ENCODE measurements at places on chromosomes 5 and 9. TPM values are rescaled to one million over a fixed set of nuclear protein-coding genes. Genes with fewer than 3 reads are reported as not detected.

DNA sequence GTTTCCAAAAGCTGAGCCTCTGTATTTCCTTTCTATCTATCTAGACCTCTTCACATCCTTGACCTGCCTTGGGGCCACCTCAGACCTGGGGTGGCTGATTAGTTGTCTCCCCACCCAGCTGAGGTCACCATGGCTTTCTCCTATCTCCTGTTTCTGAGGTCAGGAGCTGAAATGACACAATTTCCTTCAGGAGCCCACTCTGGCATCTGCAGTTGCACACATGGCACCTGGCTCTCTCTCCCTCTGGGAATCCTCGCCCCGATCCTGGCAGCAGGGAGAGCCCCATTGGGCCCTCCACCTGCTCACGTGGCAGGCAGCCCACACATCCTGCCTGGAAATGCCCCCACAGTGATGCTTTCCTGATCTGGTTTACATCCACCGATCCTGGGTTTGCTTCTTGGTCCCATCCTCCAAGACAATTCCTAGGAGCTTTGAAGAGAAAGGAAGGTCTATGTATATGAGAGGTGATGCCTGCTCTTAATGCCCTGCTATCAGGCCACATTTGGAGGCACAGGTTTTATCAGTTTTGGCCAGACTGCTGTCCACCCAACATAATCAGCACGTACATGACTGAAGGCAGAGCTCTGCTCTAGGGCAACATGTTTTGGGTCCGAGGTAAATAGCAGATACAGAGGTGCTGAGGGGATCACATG lies 53.7 kb downstream of the MARCHF3 start:
- H3K4me3 ChIP-seq, result no peak overlapping the region
- no peaks in the 10 kb centered on the region for H3K27me3 ChIP-seq
- DNase-seq, result no peak
- H3K4me1 ChIP-seq, result peaks cover 57% of the 10 kb centered on the region

Gene SLC36A2
- total RNA-seq, result not detected

DNA sequence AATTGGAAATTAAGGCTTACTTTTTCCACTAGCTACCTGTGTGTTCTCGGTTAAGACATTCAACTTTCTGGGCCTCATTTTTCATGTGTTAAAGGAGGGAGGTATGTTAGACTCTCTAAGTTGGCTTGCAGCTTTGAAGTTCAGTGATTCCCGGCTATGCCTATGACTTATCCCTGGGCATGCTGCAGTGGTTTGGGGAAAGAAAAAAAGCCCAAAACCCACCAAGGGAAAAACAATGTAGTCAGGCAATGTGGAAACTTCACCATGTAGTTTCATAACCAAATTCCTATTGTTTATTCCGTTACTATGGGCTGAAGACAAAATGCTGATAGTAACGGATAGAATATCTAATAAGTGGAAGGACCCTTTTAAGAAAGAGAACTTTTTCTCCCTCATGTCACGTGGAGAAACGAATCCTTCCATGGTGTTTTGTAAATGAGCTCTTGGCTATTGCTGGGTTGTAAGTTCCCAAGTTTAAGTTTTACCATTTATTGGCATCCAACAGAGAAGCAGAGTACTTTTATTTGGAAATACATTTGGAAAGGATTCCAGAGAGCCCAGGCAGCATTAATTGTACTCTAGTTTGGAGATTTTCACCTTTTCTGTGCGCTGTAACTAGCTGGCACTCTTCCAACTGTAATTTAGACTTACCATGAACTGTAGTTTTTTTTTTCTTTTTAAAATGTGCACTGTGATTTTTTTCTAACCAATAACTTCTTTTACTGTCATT lies 84.9 kb upstream of the MPDZ start:
- no peaks in the 10 kb centered on the region for H3K36me3 ChIP-seq
- no peak overlapping the region for H3K4me3 ChIP-seq
- H3K4me1 ChIP-seq, result no peaks in the 10 kb centered on the region
- no peak overlapping the region for H3K27ac ChIP-seq
- no peaks in the 10 kb centered on the region for H3K27me3 ChIP-seq

DNA sequence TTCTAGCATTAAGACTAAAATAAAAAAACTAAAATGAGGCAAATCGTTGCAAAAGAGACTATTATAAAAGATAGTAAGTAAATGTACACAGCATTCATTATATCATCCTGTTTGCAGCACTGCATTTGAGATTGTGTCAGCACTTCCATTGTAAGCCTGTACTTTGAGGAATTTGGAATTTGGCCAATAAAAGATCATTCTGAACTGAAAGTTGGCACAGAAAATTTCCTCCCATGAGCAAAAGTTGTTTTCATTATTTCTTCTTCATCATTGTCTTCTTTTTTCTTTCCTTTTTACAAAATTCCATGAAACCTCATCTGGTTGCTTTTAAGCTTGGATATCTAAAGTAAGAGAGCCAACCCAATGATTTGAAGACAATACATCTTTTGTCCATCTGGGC lies 199.3 kb upstream of the ADAMTSL1 start:
- H3K4me3 ChIP-seq, result no peak overlapping the region
- no peak for DNase-seq
- no peaks in the 10 kb centered on the region for H3K36me3 ChIP-seq
- no peaks in the 10 kb centered on the region for H3K27me3 ChIP-seq
- H3K27ac ChIP-seq, result no peak overlapping the region

DNA sequence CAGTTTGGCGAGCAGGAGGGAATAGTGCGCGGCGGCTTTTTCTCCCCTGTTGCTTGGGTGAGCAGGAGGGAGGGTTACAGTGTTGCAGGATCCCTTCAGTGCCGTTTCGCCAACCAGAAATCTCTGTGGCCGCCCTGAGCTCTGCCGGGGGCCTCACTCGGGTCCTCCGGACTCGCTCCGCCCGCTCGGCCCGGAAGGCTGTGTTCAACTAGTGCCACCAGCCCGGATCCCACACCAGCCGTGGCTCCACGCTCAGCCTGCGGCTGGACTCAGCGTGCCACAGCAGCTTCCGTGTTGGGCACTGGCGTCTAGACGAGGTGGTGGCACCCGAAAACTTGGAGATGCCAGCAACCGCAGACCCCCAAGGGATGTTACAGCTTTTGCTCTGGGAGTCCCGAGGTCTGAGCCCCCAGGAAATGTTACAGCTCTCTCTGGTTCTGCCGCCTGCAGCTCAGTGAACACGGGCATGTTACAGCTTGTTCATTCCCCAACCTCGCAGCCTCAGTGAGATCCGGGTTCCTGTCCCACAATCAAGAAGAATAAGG lies 16.0 kb upstream of the OR13C9 start:
- DNase-seq, result no peak
- no peaks in the 10 kb centered on the region for H3K4me1 ChIP-seq

Gene CNTNAP3
- 0.94 TPM for total RNA-seq

GRCh38 chr9:130871395-130872062 lies 25.1 kb downstream of the QRFP start:
- no peak overlapping the region for H3K4me3 ChIP-seq
- no peak for DNase-seq
- H3K27ac ChIP-seq, result no peak overlapping the region
- H3K36me3 ChIP-seq, result peaks cover 39% of the 10 kb centered on the region
- peaks cover 7% of the 10 kb centered on the region for H3K4me1 ChIP-seq

Gene TAF11L5
- total RNA-seq, result not detected

- no peaks in the 10 kb centered on the region for H3K27me3 ChIP-seq
- no peak for DNase-seq
- no peak overlapping the region for H3K4me3 ChIP-seq
- H3K36me3 ChIP-seq, result no peaks in the 10 kb centered on the region
- H3K4me1 ChIP-seq, result no peaks in the 10 kb centered on the region
Measured at GRCh38 chr5:88515068-88515467, 246.4 kb upstream of the TMEM161B start.

Gene ZDHHC12
- 28.5 TPM for total RNA-seq

DNA sequence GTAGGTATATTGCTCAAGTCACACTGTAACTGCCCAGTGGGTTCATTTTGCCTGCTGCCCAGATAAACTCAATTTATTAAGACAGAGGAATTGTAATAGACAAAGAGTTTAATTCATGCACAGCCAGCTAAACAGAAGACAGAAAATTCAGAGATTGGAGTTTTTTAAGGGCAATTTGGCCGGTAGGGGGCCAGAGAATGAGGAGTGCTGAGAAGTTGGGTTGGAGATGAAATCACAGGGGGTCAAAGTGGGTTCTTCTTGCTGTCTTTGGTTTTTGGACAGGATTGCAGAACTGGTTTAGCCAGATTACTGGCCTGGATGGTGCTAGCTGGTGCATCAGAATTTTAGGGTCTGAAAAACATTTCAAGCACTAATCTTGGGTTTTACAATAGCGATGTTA lies 20.7 kb upstream of the IL33 start:
- H3K4me3 ChIP-seq, result no peak overlapping the region
- H3K4me1 ChIP-seq, result no peaks in the 10 kb centered on the region
- DNase-seq, result no peak
- no peaks in the 10 kb centered on the region for H3K27me3 ChIP-seq
- no peaks in the 10 kb centered on the region for H3K36me3 ChIP-seq

- H3K4me1 ChIP-seq, result no peaks in the 10 kb centered on the region
- H3K36me3 ChIP-seq, result no peaks in the 10 kb centered on the region
- H3K27me3 ChIP-seq, result no peaks in the 10 kb centered on the region
- H3K4me3 ChIP-seq, result no peak overlapping the region
Measured at GRCh38 chr9:103242025-103242424, 246.9 kb downstream of the CYLC2 start.

DNA sequence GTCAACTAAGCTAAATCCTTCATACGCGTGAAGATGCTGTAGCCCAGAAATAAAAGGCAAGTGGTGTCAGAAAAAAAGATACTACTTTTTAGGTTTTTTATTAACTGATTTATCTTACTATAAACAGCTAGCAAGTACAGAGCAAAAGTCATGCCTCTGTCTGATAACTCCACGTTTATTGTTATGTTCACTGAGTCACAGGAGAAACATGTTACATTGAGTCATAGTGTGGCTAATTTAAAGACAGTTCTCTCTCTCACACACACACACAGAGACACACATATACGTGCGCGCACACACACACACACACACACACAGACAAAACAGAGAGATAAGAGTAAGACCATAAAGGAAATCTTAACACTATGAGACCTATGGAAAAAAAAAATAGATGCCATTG lies 770.0 kb upstream of the CDH10 start:
- H3K27me3 ChIP-seq, result no peaks in the 10 kb centered on the region
- no peak for DNase-seq
- no peak overlapping the region for H3K4me3 ChIP-seq
- H3K4me1 ChIP-seq, result no peaks in the 10 kb centered on the region

Gene SLC4A9
- not detected for total RNA-seq

GRCh38 chr5:57316798-57317327 lies 143.0 kb downstream of the GPBP1 start:
- no peaks in the 10 kb centered on the region for H3K27me3 ChIP-seq
- DNase-seq, result no peak
- no peak overlapping the region for H3K4me3 ChIP-seq
- H3K4me1 ChIP-seq, result no peaks in the 10 kb centered on the region

DNA sequence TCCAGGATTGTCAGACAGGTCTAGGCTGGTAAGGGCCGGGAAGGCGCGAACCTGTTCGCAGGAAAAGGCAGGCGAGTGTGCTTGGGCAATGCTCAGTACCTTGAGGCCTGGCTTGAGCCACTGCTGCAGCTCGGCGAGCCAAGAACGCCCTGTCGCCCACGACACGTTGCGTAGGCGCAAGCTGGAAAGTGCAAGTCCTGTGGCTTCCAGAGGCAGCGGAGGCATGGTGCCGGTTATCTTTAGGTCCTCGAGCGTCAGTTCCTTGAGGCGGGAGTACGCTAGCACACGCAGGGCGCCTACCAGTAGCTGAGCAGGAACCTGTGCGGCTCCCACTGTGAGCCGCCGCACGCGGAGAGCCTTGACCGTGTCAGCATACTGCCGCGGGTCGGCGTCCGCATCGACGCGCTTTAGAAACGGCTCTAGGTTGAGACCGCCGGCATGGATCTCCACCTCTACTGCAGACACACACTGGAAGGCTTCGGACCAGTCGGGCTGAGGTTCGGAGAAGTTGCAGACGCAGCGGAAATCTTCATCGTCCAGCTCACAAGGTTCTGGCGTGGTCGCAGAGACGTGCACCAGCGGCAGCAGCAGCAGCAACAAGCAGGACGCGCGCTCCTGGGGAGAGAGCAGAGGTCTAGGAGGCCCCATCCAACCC lies 482 bp downstream of the CD14 start:
- H3K36me3 ChIP-seq, result no peaks in the 10 kb centered on the region
- peaks cover 19% of the 10 kb centered on the region for H3K4me1 ChIP-seq
- no peaks in the 10 kb centered on the region for H3K27me3 ChIP-seq

DNA sequence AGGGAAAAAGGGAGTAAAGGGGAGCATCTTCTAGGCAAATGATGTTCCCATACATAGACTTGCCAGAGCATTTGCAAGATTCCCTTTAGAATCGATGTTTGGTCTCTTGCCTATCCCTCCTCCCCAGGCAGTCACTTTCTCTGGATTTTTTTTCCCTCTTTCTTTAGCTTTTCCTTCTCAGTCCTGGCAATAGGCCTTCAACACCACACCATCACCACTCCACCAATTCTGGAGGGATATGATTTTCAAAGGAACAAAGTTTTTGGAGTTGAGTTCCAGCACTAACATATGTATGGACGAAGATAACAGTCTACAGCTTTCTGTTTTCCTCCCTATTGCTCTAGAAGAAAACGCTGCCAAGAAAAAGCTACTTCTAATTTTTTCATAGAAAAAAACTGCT lies 377.4 kb downstream of the PDE4D start:
- H3K27me3 ChIP-seq, result no peaks in the 10 kb centered on the region
- DNase-seq, result no peak
- H3K4me3 ChIP-seq, result no peak overlapping the region
- no peak overlapping the region for H3K27ac ChIP-seq
- H3K36me3 ChIP-seq, result no peaks in the 10 kb centered on the region

Gene CCDC112
- 9.6 TPM for total RNA-seq

GRCh38 chr9:13239660-13240059 lies 39.8 kb downstream of the MPDZ start:
- no peaks in the 10 kb centered on the region for H3K36me3 ChIP-seq
- no peaks in the 10 kb centered on the region for H3K27me3 ChIP-seq
- no peak overlapping the region for H3K4me3 ChIP-seq
- H3K27ac ChIP-seq, result no peak overlapping the region
- DNase-seq, result no peak
- no peaks in the 10 kb centered on the region for H3K4me1 ChIP-seq

DNA sequence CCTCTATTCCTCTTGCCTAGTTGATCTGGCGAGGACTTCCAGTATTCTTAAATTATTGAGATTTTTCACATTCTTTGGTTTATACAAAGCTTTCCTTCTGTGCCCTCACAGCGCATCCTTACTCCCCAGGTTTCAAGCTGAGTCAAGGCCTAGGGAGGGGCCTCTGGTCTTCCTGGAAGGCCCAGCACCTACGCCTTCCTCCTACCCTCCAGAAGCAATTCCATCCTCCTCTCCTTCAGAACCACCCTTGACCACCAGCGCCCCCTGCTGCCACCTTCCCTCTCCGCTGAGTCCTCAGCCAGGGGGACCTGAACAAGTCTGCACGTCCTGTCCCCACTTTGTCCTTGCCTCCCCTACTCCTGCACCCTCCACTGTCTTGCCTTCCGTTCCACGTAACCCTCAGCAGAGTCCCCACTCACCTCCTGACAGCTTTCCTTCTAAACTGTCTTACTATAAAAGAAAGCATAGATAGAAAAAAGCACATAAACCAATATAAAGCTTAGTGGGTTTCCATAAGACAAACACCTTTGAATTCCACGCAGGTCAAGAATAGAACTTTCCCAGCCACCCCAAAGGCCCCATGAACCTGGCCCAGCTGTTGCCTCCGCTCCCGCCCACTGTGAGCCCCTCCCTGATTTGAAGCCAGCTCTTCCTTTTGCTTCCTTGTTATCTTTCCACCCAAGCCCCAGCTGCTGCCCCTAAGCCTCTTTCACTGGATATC lies 63.0 kb upstream of the CTSL start:
- H3K4me3 ChIP-seq, result no peak overlapping the region
- no peak overlapping the region for H3K27ac ChIP-seq
- no peaks in the 10 kb centered on the region for H3K27me3 ChIP-seq
- H3K36me3 ChIP-seq, result no peaks in the 10 kb centered on the region

Gene PCDHGA7
- 2.3 TPM for total RNA-seq

All from B cell (primary cell).